Effector memory CD4-positive, alpha-beta T cell (primary cell): ENCODE measurements at places on chromosomes 1 and 21.

- no peak for DNase-seq
Observed at GRCh38 chr1:10396870-10397269, 2.0 kb upstream of the PGD start.

DNA sequence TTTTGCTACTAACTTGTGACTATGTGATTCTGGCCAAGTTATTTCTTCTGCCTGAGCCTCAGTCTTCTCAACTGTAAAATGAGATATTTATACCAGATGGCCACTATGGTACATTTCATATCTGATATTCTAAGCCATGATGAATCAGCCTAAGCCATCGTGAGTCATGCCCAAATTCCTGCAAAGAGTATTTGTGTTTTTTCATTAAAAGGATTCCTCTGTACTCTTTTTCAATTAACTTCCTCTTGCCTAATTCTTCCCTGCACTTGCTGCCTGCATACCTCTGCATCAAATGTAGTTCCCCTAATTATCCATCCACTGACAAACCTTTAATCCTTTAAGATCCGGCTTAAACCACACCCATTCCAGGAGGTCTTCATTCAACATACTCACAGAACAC is 575.1 kb upstream of the BEND5 start:
- DNase-seq, result no peak

DNA sequence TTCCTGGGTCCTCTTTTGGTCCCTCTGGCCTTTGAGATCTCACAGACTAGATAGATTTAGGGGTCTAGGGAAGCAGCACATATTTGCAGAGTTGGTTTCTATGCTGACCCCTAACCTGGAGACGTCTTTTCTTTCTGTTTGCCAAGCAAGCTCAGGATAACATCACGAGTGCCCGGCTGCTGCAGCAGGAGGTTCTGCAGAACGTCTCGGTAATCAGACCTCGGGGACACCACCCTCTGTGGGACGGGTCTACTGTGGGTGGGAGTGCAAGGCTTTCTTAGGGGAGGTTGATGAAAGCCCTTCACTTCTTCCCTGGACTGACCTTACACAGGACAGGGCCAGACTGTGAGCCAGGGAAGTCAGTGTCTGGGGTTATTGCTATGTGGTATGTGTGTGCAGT is 2.9 kb downstream of the IL24 start:
- DNase-seq, result no peak

- no peak for DNase-seq
Observed at GRCh38 chr1:184492536-184492935, 105.7 kb downstream of the C1orf21 start.

DNA sequence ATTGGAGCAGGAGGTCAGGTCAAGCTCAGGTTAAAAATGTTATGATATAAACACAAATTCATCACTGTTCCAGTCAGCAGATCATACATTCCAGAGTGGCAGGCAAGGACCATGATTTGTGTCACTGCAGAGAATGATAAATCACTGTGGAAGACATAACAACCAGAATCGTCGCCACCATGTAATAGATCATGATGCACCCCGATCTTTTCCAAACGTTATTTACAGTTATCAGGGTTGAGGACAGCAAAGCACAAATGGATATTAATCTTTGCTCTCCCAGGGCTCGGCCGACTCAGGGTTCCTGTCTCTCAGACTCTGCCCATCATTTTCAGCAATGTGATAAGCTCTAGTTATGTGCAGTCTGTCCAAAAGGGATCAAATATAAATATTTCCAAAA is 122.7 kb downstream of the ZBTB18 start:
- DNase-seq, result no peak

DNA sequence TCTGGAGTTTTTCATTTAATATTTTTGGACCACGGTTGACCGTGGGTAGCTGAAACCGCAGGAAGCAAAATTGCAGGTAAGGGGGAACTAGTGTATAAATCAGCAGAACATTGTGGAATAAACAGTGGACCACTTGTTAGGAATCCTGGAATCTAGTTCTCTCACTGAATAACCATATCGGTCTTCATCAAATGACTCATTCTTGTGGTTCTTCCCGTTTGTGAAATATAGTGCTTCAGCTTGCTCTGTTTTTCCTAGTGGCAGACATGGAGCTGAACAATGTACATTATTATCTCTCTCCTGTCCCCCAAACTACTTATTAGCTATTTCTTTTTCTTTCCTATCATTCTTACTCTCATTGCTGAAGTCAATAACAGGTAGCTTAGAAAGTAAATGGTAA is 61.9 kb downstream of the HSPA13 start:
- no peak for DNase-seq

GRCh38 chr1:24119859-24120756 is 8.2 kb upstream of the MYOM3 start:
- no peak for DNase-seq

DNA sequence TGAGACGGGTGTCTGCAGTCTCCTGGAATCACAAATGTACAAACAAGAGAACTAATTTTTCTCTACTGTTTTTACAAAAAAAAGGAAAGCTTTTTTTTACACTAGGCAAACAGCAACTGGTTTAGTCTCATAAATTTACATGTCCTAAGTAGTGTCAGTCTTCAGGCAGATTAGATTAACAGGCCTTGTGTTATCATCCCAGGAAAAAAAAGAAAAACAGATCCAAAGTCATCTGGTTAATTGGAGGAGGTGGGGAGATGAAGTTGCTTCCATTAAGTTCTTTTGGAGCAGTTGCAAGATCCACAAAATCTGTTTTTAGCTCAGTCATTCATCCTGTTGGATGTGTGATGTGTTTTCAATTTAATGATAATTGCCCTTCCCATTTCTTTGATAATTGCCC is 363.5 kb upstream of the ADGRL2 start:
- no peak for DNase-seq

- no peak for DNase-seq
Observed at GRCh38 chr1:94719926-94720793, 100.0 kb upstream of the SLC44A3 start.

DNA sequence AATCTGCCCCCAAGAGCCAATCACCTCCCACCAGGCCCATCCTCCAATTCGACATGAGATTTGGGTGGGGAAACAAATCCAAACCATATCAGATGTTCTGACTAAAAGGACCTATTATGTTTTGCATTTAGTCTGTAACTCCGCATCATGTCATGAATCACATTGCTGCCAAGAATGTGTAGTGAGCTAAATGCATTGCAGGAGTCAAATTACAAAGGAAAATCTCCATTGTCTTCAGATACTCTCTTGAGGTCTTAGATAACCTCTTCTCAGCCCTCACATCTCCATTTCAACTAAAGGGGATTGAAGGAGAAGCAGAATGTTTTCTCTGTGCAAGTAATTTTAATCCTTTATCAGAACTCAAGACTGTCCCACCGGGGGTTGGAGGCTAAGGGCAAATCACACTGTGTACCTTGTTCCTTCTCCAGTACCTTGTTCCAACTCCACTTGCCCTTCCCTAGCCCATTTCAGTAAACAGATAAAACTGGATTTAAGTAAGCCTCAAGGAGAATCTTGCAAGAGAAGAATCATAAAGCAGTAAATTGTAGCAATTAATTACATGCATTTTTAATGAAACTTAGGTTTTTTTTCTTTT is 34.1 kb downstream of the EXTL2 start:
- DNase-seq, result no peak

DNA sequence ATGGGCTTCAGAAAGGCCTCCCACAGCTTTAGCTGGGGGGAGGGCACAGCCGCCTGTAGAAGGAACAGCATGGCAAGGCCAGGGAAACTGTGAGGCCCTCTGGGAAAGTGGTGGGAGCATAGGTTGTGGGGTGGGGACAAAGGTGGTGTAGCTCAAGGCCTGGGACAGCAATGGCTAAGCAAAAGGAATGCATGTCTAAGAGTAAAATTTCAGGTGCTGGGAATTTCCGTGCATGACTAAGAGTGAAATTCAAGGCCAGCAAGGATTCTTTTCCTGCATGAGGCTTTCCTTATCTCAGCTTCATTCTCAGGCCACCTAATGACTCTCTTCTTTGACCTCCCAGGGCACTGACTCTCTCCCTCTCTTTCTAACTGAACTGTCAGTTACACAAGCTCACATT is 86.5 kb upstream of the WNT4 start:
- DNase-seq, result no peak

GRCh38 chr1:153937331-153937730 is 9.2 kb downstream of the DENND4B start:
- DNase-seq, result no peak

DNA sequence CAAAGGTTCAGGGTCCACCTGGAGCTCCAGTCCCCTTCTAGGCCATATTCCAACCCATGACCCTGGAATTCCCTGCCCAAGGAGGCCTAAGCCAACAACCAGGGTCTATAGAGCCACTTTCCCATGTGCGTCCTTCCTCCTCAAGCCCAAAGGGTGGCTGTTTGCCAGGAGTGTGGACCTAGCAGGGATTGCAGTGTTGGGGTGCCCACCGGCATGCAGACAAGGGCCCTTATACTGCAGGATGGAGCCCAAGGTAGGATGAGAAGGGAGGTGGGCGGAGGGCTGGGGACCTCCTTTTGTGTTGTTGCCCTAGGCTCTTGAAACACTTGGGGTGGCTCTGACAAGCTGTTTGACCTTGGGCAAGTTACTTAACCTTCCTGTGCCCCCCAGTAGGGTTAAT is 19.7 kb upstream of the ADGRB2 start:
- no peak for DNase-seq

- DNase-seq, result no peak
Observed at GRCh38 chr1:155105604-155106011, 22.1 kb upstream of the EFNA1 start.

DNA sequence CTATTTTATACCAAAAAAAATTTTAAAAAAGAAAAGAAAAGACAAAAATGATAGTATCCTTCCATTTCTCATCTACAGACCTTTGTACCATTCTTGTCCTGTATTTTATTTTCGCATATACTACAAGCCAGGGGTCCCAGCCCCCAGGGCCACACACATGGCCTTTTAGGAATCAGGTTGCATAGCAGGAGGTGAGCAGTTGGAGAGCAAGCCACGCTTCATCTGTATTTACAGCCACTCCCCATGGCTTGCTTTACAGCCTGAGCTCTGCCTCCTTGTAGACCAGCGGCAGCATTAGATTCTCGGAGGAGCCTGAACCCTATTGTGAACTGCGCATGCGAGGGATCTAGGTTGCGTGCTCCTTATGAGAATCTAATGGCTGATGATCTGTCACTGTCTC is 39.8 kb downstream of the RASSF5 start:
- no peak for DNase-seq

GRCh38 chr1:244839656-244840055 is 4.2 kb downstream of the COX20 start:
- no peak for DNase-seq

GRCh38 chr1:228515200-228515834 is 28.1 kb downstream of the RNF187 start:
- DNase-seq, result peak; percentile 27

DNA sequence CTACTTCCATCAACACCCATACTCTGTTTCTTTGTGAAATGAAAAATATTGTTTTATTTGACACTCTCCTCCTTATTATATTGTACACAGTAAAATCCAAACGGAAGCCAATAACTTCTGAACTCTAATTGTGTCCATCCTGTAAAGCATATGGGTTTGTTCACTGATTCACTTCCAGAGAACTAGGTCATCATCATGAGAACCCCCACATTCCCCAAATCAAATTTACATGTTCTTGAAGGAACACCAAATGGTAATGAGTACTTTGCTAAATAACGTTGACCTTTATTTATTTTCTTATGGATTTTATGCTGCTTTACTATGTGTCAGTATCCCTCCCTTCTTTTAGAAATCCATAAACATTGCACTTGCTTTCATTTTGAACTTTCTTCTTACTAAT is 213.4 kb upstream of the CACYBP start:
- DNase-seq, result no peak

GRCh38 chr1:55195521-55196233 is 19.5 kb downstream of the USP24 start:
- no peak for DNase-seq
